Inflammatory macrophage (primary cell): ENCODE measurements at places on chromosomes 6 and 20.

DNA sequence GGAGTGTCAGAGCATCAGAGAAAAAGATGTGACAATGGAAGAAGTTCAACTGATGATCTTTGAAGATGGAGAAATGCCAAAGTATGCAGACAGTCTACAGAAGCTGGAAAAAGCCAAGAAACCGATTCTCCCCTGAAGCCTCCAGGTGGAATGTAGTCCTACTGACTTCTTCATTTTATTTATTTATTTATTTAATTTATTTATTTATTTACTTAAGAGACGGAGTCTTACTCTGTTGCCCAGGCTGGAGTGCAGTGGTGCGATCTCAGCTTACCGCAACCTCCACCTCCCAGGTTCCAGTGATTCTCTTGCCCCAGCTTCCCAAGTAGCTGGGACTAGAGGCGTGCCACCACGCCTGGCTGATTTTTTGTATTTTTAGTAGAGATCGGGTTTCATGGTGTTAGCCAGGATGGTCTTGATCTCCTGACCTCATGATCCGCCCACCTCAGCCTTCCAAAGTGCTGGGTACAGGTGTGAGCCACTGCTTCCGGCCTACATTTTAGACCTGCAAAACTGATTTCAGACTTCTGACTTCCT lies 2.2 kb upstream of the RPF2 start:
- DNase-seq = no peak

- no peak for DNase-seq
Measured at GRCh38 chr20:12695937-12696336, 312.8 kb upstream of the SPTLC3 start.

DNA sequence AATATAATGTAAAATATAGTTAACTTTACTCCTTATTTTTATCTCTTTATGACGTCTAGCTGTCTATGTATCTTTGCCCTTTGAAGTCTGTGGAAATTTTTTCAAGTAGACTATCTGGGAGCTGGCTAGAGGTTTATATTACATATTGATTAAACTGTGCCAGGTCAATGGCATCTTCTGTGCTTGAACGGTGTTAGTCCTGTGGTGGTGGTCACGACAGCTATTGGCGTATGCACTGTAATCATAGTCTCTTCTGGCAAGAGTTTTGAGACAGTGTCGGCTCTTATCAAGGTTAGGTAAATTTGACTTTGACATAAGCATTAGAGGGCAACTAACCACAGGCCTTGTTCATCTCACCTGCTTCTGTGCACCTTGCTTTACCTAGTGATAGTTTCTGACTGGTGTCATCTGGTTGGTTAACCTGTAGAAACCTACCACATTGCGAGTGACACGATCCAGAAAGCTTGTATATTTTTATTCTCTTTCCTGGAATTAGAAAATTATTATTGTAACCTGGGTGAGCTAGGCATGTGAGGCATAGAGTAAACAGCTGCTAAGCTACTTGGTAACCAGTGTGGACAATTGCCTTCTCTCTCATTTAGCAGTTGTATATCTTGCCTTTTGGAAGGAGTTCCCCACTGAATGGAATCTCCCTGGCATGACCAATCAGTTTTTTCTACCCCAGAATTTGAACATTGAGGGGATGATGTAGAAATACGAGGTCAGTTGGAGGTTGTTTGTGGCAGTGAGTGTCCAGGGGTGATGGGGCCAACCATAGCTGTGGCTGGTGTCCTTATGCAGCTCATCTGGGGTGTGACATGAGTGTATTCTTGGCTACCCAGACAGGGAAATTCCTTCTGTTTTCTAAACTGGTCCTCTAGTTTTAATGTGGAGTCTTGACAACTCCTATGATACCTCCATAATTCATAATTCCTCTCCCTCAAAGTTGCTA lies 45.9 kb downstream of the SH3BGRL2 start:
- DNase-seq = no peak

- no peak for DNase-seq
Measured at GRCh38 chr6:105373481-105373880, 29.4 kb downstream of the PREP start.

GRCh38 chr6:33421344-33421643 lies 1.4 kb downstream of the SYNGAP1 start:
- no peak for DNase-seq

GRCh38 chr6:35164277-35164676 lies 23.1 kb upstream of the TCP11 start:
- no peak for DNase-seq

GRCh38 chr6:85482206-85482904 lies 32.5 kb downstream of the NT5E start:
- DNase-seq = no peak

DNA sequence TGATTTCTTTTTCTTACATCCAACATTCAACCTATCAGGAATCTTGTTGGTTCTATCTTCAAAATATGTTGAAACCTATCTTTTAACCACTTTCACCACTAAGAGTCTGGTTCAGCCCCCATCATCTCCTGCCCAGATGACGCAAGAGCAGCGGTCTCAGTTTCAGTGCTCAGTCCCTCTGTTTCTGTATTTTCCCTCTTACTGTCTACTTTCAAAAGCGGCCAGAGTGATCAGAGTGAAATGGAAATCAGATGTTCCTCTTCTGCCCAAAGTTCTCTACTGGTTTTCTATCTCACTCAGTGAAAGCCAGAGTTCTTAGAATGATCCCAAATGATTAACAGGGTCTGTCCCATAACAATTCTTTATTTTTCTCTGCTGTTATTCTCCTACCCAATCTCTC lies 147.9 kb upstream of the PDE7B start:
- peak; percentile 37 for DNase-seq

DNA sequence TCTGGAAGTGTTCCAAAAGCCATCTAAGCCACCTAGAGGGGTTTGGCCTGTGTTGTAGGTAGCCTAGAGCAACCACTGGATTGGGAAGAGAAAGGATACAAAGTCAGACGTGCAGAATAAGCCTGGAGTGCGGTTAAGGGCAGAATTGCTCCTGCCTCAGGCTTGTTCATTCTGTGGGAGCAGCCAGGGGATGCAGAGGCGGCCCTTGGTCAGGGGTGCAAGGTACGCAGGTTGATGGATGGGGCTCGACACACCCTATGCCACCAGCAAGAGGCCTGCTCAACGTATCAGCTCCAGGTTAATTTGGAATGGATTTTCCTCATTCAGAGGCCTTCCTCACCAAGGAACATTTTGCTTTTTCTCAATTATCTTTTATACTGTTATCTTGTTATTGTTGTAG lies 129.8 kb downstream of the SLC23A2 start:
- DNase-seq = no peak

DNA sequence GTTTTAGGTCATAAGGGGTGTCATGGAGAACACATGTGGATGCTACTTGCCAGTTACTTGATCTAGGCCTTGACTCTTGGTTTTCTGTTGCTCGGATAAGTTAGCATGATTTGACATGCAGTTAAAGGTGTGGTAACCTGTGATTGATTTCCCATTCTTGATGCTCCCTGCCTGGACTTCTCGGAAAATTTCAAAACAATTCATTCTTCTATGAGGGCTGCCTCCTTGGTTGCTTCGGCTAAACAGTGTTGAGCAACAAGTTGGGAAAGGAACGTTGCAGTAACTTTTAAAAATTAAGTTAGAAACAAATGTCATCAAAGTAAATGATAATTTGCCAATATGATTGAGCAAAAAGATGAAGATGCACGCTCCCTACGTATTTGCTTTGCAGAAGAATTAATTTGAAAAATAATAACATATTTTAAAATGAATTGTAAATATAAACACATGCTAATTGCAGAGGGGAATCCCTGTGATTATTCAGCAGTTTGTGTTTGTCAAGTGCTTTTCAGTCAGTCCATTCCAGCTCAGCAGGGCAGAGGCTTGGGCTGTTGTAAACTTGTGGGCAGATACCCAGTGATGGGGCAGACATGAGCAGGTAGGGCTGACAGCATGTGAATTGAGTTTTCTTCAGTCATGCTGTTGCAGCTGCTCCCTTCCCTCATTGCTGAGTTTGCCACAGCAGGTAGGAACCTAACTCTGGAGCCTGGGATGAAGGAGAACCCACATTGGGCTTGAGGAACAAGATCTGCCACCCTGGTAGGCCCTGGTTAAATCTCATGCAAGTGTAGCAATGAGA lies 110.2 kb downstream of the ESR1 start:
- DNase-seq = no peak

GRCh38 chr20:50296450-50297375 lies 106.1 kb downstream of the CEBPB start:
- peak; percentile 68 for DNase-seq

GRCh38 chr6:21713481-21713880 lies 119.9 kb downstream of the SOX4 start:
- peak; percentile 21 for DNase-seq

GRCh38 chr6:146433881-146434731 lies 109.5 kb upstream of the RAB32 start:
- DNase-seq = peak; percentile 14

DNA sequence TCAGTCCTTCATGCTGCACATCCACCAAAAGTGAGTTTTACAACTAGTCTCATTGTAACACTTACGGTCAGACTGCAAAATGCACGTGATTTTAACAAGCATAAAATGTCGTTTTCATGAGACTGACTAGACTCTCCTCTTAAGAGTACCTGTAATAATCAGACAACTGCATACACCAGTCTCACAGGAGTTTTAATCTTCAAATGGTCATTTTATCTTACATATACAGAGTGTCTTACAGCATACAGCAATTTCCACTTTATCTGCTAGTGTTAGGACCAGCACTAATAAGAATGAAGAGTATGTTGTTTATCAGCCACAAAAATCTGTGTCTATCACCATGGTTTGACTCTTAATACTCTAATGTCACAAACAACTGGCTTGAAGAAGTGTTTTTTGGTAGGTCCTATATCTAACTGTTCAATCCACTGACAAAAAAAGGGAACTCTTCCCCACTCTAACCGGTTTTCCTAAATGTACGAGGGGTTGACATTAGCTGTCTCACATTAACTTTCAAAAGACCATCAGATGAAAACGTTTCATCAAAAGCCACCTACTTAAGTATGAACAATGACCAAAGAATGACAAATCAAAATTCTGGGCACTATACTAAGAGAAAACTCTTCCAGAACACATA lies 1.5 kb upstream of the ASF1A start:
- peak; percentile 22 for DNase-seq

- no peak for DNase-seq
Measured at GRCh38 chr20:38617011-38617829, 15.6 kb downstream of the ARHGAP40 start.

GRCh38 chr20:2703716-2704475 lies 11.3 kb downstream of the EBF4 start:
- no peak for DNase-seq

GRCh38 chr6:28658475-28659249 lies 133.0 kb downstream of the GPX5 start:
- DNase-seq = no peak

DNA sequence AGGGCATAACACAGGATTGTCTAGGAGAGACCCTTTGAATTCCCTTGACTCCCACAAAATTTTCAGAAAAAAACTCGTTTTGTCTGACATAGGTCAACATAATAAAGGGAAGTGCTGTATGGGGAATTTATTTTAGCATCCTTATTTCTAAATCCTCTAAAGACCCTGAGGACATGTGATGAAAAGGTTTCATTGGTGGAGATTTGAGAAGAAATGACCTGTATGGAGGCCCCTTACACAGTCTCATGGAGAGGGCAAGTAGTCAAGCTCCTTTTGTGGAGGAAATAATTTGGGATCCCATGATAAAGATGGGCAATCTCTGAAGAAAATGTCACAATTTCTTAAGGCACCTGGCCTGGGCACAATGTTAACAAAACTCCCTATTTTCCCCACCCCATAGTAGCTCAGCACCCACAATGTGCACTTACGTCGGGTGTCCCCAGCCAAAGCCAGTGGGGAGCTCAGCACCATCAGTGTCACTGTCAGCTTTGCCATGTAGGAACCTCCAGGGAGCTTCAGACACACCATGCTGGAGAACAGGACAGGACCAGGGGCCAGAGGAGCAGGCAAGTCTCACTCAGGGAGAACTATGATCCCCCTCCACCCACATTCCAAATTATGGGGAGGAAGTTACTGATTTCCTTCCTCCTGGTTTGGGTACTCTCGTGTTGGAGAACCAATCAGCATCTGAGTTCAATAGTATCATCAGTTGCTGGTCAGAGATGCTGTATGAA lies at the start of gene HLA-DRB5:
Gene HLA-DRB5, minus strand, starts transcription at position 591 of the 734 bp plus-strand sequence. Its CDS starts 63 bp downstream, at position 528.
- peak; percentile 84 for DNase-seq

DNA sequence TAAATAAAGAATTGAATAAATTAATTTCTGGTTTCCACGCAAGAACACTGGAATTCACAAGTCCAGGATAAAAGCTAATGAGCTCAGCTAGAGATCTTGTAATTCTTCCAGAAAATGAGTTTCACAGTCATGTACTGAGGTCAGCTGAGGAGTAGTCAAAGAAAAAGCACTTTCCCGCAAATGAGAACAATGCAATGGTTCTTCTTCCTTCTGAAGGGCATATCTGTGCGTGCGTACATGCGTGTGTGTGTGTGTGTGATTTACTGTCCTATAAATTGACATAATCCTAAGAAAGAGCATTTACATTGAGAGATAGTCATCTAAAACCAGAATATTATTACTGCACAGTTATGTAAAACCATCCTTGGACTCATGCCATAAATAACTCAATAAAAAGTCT lies 968.9 kb upstream of the EYS start:
- DNase-seq = no peak
